ENCODE measurements at places on chromosomes 3 and 15. TPM values are rescaled to one million over a fixed set of nuclear protein-coding genes. Genes with fewer than 3 reads are reported as not detected.

GRCh38 chr15:26525096-26525495 is 247.8 kb downstream of the GABRB3 start:
- no peak for DNase-seq
- no peaks in the 10 kb centered on the region for H3K36me3 ChIP-seq
- H3K27me3 ChIP-seq, result no peaks in the 10 kb centered on the region
- H3K4me1 ChIP-seq, result no peaks in the 10 kb centered on the region

DNA sequence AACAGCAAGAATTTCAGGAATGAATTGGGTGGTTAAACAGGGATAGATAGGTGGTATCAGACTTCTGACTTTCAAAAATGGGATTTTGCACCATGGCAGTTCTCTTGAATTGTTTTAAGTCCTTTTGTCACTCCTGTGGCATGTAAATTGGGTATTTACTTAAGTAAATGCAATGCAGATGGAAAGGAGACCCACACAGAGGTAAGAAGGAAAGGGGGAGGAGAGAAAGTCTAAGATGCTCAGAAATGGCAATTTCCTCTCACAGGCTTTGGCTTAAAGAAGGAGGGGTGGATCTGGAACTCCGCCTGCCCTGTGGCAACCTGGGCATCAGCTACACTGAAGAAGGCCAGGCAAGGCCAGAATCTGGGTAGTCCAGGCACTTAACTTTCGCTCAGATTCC is 197.1 kb upstream of the UBE2E1 start:
- no peak overlapping the region for H3K4me3 ChIP-seq
- H3K27ac ChIP-seq, result no peak overlapping the region
- no peak for DNase-seq
- no peaks in the 10 kb centered on the region for H3K27me3 ChIP-seq

GRCh38 chr3:159232966-159233365 is 431.1 kb downstream of the MFSD1 start:
- no peaks in the 10 kb centered on the region for H3K27me3 ChIP-seq
- no peak for DNase-seq
- no peaks in the 10 kb centered on the region for H3K4me1 ChIP-seq
- H3K27ac ChIP-seq, result no peak overlapping the region
- no peaks in the 10 kb centered on the region for H3K36me3 ChIP-seq
- H3K4me3 ChIP-seq, result no peak overlapping the region

- no peaks in the 10 kb centered on the region for H3K4me1 ChIP-seq
- DNase-seq, result no peak
- no peaks in the 10 kb centered on the region for H3K36me3 ChIP-seq
Measured at GRCh38 chr3:30933478-30934207, 39.2 kb upstream of the GADL1 start.

- no peak overlapping the region for H3K4me3 ChIP-seq
- H3K27ac ChIP-seq, result peak overlapping the region; percentile 87
- no peaks in the 10 kb centered on the region for H3K27me3 ChIP-seq
Measured at GRCh38 chr3:195258449-195259153, 12.4 kb downstream of the XXYLT1 start.

DNA sequence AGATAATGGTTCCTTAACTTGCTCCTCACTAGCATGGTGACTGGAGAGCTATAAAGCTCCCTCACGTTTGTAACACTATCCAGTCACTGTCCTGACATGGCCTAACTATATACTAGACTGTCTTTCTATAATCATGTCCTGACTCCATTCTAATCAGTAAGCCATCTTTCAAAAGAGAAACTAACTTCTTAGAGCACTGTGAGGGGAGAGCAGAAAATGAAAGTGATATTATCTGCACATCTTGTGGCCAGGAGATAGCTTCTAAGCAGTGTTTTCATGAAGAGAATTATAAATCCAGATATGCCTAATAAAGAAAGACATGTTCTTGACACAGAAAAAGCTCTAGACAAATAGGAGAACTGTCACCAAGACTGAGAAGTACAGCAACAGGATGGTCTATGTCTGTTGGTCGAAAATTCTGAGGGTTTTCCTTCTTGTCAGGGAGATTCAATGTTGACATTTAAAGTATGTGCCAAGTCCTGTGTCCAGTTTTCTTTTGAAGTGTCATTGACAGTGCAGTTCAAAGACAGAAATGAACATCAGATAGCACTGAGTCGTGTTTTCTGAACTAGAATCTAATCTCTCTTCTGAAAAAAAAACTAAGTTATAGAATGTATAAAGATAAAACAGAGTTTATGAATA is 230.6 kb upstream of the PEX5L start:
- no peak overlapping the region for H3K27ac ChIP-seq
- no peak for DNase-seq
- no peaks in the 10 kb centered on the region for H3K27me3 ChIP-seq

GRCh38 chr3:150828997-150829396 is 66.0 kb upstream of the SIAH2 start:
- no peak for DNase-seq
- no peaks in the 10 kb centered on the region for H3K36me3 ChIP-seq
- no peaks in the 10 kb centered on the region for H3K4me1 ChIP-seq
- no peak overlapping the region for H3K4me3 ChIP-seq
- H3K27ac ChIP-seq, result no peak overlapping the region
- no peaks in the 10 kb centered on the region for H3K27me3 ChIP-seq

DNA sequence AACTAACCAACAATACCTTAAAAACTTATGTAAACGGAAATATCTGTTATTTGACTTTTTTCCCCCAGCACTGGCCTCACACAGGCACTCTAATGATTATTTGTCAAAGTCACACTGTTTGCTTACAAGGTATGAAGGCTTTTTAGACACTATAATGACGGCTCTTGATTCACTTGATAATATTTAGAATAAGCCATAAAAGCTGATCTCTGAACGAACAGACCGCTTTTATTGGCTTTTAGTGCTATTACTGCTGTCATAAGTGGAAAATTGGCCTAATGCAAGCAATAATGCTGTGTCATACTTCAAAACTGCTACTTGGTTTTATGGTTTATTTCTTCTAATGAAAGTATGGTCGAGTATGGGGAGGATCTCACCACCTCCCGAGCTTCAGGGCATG is 35.1 kb downstream of the MDFIC2 start:
- no peak overlapping the region for H3K4me3 ChIP-seq
- no peaks in the 10 kb centered on the region for H3K36me3 ChIP-seq
- no peak overlapping the region for H3K27ac ChIP-seq
- H3K27me3 ChIP-seq, result no peaks in the 10 kb centered on the region
- DNase-seq, result peak; percentile 36

DNA sequence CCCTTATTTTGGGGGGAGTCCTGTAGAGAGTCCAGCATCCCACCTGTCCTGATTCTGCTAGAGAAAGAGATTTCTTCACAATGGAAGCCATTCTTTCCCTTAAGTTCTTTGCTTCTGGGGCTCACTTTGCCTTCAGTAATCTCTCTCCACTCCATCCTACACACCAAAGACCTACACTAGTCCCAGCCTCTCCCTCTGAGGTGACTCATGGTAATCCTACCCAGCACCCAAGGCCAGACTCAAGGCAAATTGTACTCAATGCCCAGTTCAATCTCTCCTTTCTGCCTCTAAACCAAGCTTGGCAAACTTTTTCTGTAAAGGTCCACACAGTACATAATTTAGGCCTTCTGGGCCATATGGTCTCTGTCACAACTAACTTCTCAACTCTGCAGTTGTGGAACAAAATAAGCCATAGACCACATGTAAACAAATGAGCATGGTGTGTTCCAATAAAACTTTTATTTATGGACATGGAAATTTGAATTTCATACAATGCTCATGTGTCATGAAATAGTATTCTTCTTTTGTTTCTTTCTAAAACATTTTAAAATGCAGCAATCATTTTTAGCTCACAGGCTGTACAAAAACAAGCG is 72.5 kb downstream of the MRPL46 start:
- no peaks in the 10 kb centered on the region for H3K27me3 ChIP-seq
- H3K36me3 ChIP-seq, result no peaks in the 10 kb centered on the region
- DNase-seq, result peak; percentile 73
- no peaks in the 10 kb centered on the region for H3K4me1 ChIP-seq

DNA sequence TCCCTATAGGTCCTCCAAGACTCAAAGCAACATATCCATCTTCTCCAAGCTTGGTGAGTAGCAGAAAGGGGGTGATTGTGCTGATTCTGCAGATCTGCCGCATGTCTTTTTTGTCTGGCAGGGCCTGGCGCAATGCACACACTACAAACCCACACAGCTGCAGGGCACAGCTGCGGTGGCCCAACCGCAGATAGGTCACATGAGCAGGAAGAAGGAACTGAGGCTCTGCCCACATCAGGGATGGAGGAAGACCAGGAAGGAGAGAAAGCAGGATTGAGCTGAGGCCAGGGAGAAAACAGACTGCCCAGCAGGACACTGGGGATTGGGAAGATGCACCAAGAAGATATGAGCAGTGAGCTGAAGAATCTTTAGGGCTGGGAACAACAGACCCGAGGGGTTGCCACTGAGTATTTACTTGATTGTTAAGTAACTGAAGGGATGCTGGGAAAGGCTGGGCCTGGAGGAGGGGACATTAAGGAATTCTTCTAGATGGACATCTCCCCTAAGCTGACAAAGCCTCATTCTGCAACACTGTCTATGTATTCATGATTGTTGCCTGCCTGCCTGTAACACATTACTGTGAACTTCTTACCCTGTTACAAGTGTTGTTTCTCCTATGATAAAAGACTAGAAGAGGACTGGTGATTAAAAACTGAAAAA is 126.7 kb downstream of the MYLK start:
- no peak for DNase-seq
- no peak overlapping the region for H3K4me3 ChIP-seq
- H3K27me3 ChIP-seq, result no peaks in the 10 kb centered on the region
- H3K27ac ChIP-seq, result peak overlapping the region; percentile 27
- H3K4me1 ChIP-seq, result peaks cover 14% of the 10 kb centered on the region

GRCh38 chr3:148896062-148896461 is 31.0 kb downstream of the CPA3 start:
- no peaks in the 10 kb centered on the region for H3K27me3 ChIP-seq
- H3K4me3 ChIP-seq, result no peak overlapping the region
- no peaks in the 10 kb centered on the region for H3K36me3 ChIP-seq
- H3K4me1 ChIP-seq, result no peaks in the 10 kb centered on the region

GRCh38 chr3:15223685-15224572 is 17.9 kb downstream of the CAPN7 start:
- DNase-seq, result no peak
- no peaks in the 10 kb centered on the region for H3K27me3 ChIP-seq
- no peak overlapping the region for H3K27ac ChIP-seq
- H3K4me1 ChIP-seq, result no peaks in the 10 kb centered on the region
- H3K4me3 ChIP-seq, result no peak overlapping the region
- H3K36me3 ChIP-seq, result peaks cover 93% of the 10 kb centered on the region

DNA sequence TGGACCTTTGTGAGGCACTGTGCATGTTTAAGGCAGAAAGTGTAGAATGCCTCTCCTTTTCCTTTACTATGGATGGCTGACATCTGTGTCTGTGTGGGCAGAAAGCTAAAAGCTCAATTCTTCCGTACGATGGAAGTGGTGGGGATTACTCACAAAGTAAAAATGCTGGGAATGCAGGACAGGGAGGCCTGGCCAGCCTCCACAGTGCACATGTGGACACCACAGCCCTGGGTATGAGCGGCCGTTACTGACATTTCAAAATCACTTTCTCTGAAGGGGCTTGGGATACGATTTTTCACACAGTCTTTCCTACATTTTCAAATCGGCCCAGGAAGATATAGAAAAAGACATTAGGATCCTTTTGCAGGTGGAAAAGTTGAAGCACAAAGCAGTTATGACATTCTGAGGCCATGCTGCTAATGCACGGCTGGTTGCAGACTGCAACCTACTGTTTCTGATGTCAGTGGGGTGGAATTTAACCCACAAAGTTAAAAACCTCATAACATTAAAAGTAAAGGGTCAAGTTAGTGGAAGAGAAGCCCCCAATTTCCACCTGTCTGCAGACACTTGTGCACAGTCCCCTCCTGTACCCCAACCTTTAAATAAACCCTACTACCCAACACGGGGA is 27.9 kb downstream of the EHD4 start:
- no peak for DNase-seq
- no peaks in the 10 kb centered on the region for H3K36me3 ChIP-seq
- H3K27me3 ChIP-seq, result no peaks in the 10 kb centered on the region
- H3K4me3 ChIP-seq, result no peak overlapping the region
- H3K27ac ChIP-seq, result peak overlapping the region; percentile 33

- no peak for DNase-seq
- no peaks in the 10 kb centered on the region for H3K36me3 ChIP-seq
- peaks cover 4% of the 10 kb centered on the region for H3K4me1 ChIP-seq
- H3K27ac ChIP-seq, result no peak overlapping the region
Measured at GRCh38 chr15:57643826-57644225, 52.1 kb downstream of the MYZAP start.

GRCh38 chr3:40169983-40170382 is 139.5 kb upstream of the EIF1B start:
- H3K4me1 ChIP-seq, result no peaks in the 10 kb centered on the region
- H3K4me3 ChIP-seq, result no peak overlapping the region
- no peaks in the 10 kb centered on the region for H3K36me3 ChIP-seq

The EFCAB12 gene
- 5.0 TPM for polyA plus RNA-seq

The SH3GL3 gene
- polyA plus RNA-seq, result 9.5 TPM

The DPPA2 gene
- polyA plus RNA-seq, result not detected

The KIF7 gene
- polyA plus RNA-seq, result 14.4 TPM

The COL6A5 gene
- 2.2 TPM for polyA plus RNA-seq

Measured in left lung (tissue), 14 donors.